DMS 273 treated with DMSO at 0.1 percent for 48 hours (cell line): ENCODE measurements at places on chromosomes 7 and 10.

DNA sequence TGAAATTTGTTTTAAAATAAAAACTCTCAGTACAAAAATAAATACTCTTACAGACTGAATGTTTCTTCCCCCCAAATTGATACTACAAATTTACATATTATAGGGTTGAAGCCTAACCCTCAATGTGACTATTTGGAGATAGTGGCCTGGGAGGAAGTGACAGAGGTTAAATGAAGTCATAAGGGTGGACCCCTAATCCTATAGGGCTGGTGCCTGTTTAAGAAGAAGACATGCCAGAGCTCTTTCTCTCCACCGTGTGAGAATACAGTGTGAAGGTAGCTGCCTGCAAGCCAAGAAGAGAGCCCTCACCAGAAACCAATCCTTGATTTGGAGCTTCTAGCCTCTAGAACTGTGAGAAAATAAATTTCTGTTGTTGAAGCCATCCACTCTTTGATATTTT lies 67.6 kb downstream of the MCU start:
- DNase-seq: no peak

GRCh38 chr7:975702-976473 lies 539 bp upstream of the COX19 start:
- no peak for DNase-seq

DNA sequence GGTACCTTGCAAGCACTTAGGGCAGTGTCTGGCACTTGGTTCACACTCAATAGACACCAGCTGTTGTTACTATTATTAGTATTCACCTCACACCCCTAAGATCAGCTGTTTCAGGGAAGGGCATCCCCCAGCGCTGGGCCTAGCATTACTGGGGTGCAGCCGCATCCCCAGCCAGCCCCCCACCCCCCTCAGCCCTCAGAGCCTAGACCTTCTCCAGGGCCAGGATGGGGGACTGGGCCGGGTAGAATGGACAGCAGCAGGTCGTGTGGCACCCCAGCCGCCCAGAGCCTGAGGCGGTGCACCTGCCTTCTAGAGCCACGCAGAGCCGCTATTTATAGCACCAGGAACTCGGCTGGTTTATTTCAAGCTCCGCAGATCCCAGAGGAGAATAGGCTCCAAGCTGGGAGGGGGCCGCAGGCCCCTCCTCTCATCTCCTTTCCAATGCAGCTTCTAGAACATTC lies 60.5 kb downstream of the GTF2IRD1 start:
- DNase-seq: no peak

GRCh38 chr10:110700947-110701616 lies 56.9 kb downstream of the RBM20 start:
- no peak for DNase-seq

DNA sequence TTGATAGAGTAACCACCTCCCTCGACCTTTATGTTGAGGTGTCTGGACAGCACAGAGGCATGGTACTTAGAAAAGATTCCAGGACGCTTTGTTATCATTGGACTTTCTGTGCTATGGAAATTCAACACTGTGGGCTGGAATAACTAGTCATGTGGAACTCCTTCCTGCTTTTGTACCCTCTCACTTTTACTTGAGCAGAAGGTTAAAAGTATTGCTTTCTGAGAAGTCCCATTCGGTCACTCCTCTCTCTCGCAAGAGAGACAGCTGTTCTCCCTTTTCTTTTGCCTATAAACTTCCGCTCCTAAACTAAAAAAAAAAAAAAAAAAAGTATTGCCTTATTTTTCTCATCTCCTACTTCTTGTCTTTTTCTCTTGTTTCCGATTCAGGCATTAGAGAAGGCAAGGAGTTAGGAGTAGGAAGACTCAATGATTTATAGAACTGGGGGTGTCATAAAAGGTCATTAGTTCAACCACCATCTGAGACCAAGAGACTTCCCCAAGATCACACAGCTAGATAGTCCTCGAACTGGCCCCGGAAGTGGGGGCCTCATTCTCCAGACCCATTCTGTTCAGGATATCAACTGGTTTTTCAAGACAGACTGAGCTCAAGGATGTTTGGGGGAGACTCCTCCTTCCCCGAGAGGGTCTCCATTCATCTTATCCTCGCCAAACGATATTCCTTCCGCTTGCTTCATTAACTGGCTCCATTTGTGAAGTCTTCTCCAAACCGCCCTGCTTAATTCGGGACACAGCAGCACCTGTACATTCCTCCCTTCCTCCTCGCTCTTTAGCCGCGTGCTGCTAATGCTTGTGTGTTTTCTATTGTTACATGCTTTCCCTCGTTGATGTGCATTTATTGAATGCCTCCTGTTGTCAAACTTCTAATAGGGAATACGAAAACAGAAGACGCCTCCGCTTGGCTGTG lies 995 bp upstream of the INPP5F start:
- DNase-seq: no peak
